ENCODE measurements at places on chromosomes 13 and 19.
A peak's percentile ranks its signal among the peaks of the same experiment; 100 is the strongest.

GRCh38 chr13:68019901-68020300 lies 789.8 kb upstream of the PCDH9 start:
- DNase-seq = no peak

DNA sequence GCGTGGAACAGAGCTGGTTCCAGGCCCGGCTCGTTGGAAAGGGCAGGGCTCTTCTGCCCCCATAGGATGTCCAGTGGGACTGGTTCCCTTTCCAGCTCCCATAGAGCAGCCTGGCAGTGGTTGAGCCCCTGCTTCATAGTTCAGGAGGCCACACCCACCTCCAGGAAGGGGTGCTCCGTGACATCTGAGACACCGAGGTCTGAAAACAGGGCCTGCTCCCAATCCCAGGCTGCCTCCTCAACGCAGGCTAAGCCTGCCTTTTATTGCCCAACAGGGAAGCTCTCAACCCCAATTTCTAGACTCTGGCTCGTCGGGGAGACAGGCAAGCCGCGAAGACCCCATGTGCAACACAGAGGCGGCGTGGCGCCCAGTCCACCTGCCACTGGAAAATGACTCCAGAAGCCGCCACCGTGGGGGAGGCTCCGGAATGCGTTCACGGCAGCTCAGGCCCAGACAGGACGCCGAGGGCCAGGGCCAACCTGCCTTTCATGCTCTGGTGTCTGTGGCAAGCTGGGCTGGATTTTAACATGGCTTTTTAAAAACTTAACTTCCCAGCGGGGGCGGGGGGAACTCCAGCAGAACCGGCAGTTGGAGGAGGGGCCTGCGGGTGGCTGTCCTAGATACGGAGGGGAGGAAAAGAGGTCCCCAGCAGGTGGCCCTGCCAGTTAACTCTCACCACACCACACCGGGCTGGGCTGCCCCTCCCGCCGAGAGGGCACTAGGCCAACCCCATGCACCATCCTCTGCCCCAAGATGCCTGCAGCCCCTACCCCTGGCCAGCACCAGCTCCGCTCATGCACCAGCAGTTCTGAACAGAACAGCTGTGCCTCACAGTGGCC lies 17.9 kb upstream of the TINCR start:
- DNase-seq = peak; percentile 31

DNA sequence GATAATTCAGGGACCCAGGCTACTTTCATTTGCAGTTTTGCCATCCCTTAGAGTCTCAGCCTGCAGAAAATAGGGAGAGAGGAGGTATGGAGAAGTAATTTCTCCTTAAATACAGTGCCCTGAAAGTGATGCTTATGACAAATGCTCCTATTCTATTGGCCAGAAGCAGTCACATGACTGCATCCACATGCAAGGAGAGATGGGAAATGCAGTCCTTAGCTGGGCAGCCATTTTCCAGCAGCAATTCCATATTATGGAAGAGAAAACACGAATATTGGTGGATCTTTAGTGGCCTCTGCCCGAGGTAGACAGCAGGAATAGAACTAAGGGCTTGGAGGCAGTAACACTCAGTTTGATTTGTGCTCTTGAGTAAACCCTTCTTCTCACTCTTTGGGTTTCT lies 39.4 kb downstream of the VAV1 start:
- DNase-seq = peak; percentile 23

DNA sequence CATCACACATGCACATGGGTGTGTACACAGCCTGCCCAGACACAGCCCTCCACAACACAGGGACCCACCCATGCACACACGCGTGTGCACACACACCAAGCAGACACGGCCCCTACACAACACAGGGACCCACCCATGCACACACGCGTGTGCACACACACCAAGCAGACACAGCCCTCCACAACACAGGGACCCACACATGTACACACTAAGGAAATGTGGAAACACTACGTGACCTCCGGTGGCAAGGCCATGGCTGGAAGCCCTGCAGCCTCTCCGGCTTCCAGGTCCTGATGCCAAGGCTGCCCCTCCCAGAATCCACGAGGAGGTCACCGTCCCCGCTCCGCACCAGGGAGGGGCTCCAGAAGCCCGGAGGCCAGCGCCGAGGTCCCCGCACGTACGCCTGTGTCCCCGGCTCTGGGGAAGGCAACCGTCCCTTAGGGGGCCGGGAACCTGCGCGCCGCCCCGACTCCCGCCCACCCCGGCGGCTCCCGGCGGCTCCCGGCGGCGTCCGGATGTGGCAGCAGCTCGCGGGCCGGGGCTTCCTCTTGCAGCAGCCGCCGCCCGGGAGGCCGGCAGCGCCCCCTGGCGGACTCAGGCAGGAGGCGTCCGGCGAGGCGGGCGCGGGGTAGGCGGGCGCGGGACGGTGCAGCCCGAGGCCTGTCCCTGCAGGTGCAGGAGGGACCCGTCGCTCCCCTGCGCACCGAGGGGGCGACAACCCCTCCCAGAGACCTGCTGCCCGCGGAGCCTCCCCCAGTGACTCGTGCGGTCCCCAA lies 29.8 kb upstream of the GRTP1 start:
- DNase-seq = no peak

DNA sequence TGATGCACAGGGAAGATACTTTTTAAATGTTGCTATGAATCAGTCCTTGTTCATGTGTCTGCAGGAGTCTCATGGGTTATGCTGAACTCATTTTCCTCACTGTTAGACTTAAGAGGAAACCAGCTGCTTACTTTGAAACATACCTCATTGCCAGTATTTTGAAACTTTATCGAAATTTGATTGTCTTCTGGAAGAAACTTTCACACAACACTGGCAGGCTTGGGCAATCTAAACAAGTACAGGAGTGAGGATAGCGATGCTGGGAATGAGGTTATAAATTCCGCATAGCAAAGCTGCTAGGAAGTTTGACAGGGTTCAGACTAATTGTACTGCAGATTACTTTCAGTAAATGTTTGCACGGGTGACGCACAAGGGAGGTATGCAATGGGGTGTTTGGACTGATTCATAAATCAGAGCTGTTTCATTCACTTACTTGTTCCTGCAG lies 245.7 kb downstream of the DNAJC15 start:
- peak; percentile 37 for DNase-seq

GRCh38 chr13:52896827-52897659 lies 48.6 kb upstream of the PCDH8 start:
- DNase-seq = no peak

- DNase-seq = no peak
Measured at GRCh38 chr19:661427-662196, 1.4 kb downstream of the RNF126 start.

Data from smooth muscle cell of the brain vasculature (primary cell).